ENCODE measurements at places on chromosomes 13 and 19. TPM values are rescaled to one million over a fixed set of nuclear protein-coding genes. Genes with fewer than 3 reads are reported as not detected.

GRCh38 chr13:32737111-32737571 is 150.9 kb downstream of the PDS5B start:
- no peaks in the 10 kb centered on the region for H3K36me3 ChIP-seq
- DNase-seq, result no peak
- H3K27ac ChIP-seq, result peak overlapping the region; percentile 26
- H3K4me1 ChIP-seq, result peaks cover 17% of the 10 kb centered on the region

ATCAY gene
- total RNA-seq, result 1.6 TPM

- H3K36me3 ChIP-seq, result no peaks in the 10 kb centered on the region
- no peak overlapping the region for H3K27ac ChIP-seq
- no peaks in the 10 kb centered on the region for H3K4me1 ChIP-seq
- no peak overlapping the region for H3K4me3 ChIP-seq
Measured at GRCh38 chr13:54511366-54511765, 1482.8 kb downstream of the OLFM4 start.

- H3K4me1 ChIP-seq, result no peaks in the 10 kb centered on the region
- H3K27ac ChIP-seq, result no peak overlapping the region
- no peak for DNase-seq
- H3K36me3 ChIP-seq, result no peaks in the 10 kb centered on the region
- no peaks in the 10 kb centered on the region for H3K27me3 ChIP-seq
Measured at GRCh38 chr13:66222926-66223325, 1007.2 kb downstream of the PCDH9 start.

GRCh38 chr19:41853768-41854167 is 6.3 kb upstream of the RPS19 start:
- no peaks in the 10 kb centered on the region for H3K27me3 ChIP-seq
- no peak for DNase-seq
- no peak overlapping the region for H3K27ac ChIP-seq
- no peaks in the 10 kb centered on the region for H3K4me1 ChIP-seq

DNA sequence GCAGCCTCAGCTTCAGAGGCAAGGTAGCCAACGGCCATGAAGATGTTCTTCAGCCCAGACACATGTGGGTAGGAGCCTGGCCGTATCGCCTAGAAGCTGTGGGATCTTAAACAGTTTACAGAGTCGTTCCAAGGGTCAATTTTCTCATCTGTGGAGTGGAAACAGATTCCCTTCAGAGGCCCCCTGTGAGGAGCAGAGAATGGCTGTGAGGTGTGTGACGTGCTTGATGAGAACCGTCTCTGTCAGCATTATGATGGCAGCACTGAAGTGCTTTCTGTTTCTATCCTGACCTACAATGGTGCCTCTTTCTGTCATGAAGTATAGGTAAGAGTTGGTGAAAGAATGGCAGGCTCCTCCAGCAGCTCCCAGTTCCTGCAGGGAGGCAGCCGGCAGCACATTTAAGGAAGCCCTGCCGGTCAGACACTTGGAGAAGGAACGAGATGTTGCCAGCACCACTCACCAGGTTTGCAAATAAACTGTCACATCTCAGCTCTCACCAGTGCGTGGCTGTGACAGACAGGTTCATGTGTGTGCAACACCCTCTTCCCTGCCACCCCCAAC is 277.3 kb downstream of the FOXO1 start:
- H3K4me3 ChIP-seq, result no peak overlapping the region
- H3K36me3 ChIP-seq, result no peaks in the 10 kb centered on the region
- H3K4me1 ChIP-seq, result no peaks in the 10 kb centered on the region

OR7A5 gene
- not detected for total RNA-seq

SIAH3 gene
- total RNA-seq, result under 0.01 TPM

TEKTIP1 gene
- total RNA-seq, result not detected

DNA sequence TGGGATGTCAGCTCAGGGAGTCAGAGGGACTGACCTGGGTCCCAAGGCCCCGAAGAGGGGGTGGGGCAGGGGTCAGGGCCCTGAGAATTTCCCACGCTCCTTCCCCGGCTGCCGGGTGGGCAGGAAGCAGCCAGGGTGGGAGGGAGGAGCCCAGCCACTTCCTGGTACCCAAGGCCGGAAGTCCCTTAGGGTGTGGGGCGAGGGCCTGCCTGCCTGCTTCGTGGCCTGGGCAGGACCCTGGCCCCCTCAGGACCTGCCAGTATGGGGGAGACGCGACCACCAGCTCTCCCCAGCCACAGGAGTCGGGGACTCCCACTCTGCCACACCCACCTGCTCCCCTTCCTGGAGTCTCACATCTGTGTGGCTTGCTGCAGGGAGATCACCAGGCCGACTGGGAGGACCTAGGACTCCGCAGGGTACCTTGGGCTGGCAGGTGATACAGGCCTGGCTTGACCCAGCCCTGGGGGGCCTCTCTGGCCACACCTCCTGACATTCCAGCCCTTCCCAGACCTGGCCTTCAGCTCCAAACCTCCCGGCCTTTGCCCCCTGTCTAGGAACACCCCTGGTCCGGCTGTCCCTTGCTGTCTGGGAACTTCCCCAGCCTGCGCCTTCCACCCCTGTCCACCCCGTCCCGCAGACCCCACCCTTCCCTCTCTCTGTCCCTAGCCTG is 9.8 kb upstream of the CIRBP start:
- H3K4me1 ChIP-seq, result peaks cover 89% of the 10 kb centered on the region
- H3K27ac ChIP-seq, result peak overlapping the region; percentile 100
- no peak overlapping the region for H3K4me3 ChIP-seq

- H3K27ac ChIP-seq, result no peak overlapping the region
- H3K4me3 ChIP-seq, result no peak overlapping the region
- no peaks in the 10 kb centered on the region for H3K27me3 ChIP-seq
- no peak for DNase-seq
- peaks cover 4% of the 10 kb centered on the region for H3K4me1 ChIP-seq
Measured at GRCh38 chr13:41562541-41563178, 105.3 kb downstream of the RGCC start.

DNA sequence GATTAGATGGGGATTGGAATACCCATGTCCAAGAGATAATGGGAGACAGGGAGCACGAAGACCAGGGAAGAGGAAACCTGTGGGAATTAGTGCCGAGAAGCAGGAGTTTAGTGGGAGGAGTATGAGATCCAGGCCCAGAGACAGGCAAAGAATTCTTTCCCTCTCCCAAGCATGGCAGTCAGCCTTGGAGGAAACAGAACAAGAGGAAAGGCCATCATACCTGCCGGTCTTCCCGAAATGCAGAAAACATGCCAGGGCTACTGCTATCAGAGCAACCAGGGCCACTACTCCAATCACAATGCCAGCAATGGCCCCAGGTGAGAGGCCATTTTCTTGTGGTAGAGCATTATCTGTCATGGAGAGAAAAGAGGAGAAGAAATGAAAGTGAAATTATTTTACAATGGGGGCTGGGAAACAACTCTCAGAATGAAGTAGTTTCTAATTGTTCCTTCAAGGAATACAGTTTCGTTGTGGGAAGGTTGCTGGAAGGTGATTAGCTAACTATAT is 16.1 kb downstream of the CEACAM1 start:
- H3K4me3 ChIP-seq, result no peak overlapping the region
- no peak for DNase-seq
- H3K36me3 ChIP-seq, result no peaks in the 10 kb centered on the region
- H3K27ac ChIP-seq, result no peak overlapping the region
- H3K27me3 ChIP-seq, result no peaks in the 10 kb centered on the region

DNA sequence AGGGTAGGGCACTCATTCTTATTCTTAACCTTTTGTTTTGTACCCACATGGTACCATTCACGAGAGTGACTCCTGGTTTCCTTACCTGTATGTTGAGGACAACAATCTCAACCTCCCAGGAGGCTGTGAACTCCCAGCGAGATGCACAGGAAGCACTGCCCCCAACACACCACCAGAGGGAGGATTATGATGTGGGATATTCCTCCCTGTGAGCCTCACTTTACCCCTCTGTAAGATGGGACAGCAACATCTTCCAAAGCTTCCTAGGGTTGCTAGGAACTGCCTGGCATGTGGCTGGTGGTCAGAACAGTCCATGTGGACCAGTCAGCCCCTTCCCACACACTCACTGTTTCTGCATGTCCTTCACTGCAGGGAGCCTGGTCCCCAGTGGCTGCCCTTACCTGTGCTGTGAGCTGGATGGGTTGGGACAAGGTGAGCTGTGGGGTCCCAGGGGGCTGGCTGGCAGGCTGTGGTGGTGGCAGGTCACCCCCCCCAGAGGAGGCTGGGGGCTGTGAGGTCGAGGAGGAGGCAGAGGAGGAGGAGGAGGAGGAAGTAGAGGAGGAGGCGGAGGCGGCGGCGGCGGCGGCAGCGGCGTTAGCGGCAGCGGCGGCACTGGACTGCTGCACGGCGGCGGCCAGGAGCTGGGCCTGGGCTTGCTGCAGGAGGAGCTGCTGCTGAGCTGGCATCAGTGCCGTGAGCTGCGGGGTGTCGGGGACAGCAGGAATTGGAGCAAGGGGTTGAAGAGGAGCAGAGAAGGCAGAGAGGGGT is 15.8 kb downstream of the POU2F2 start:
- no peak overlapping the region for H3K27ac ChIP-seq
- no peak overlapping the region for H3K4me3 ChIP-seq
- no peaks in the 10 kb centered on the region for H3K27me3 ChIP-seq
- DNase-seq, result no peak

- no peak overlapping the region for H3K4me3 ChIP-seq
- no peak overlapping the region for H3K27ac ChIP-seq
- peak; percentile 40 for DNase-seq
- H3K4me1 ChIP-seq, result peaks cover 9% of the 10 kb centered on the region
- H3K27me3 ChIP-seq, result no peaks in the 10 kb centered on the region
Measured at GRCh38 chr13:45928843-45929242, 77.3 kb upstream of the SIAH3 start.
